ENCODE measurements at places on chromosomes 7 and 10.

DNA sequence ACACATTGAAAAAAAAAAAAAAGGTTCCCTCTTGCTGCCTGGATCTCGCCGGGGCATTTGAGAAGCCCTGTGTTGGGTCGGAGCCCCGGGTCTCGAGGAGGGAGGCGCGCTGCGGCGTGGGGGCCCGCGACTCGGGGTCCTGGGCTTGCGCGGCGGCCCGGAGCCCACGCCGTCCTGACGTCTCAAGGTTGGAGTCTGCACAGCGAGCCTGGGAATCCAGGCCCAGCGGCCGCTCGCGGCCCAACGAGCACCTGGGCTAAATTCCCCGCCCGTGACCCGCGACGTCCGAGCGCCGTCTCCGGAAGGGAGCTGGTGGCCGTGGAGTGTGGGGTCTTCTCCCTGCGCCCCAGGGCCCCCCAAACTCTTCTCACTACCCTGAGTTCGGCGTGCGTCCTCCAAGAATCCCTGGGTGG, 1.4 kb upstream of the CTBP2 start:
- DNase-seq: no peak

- DNase-seq: no peak
Measured at GRCh38 chr10:30472414-30473155, 38.6 kb downstream of the MAP3K8 start.

GRCh38 chr7:137003086-137003485, 134.6 kb downstream of the CHRM2 start:
- no peak for DNase-seq

GRCh38 chr7:151085691-151086620, at the start of gene AGAP3:
Gene AGAP3 (plus strand): TSS chr7:151086475. CDS start chr7:151086742, 267 bp downstream.
- peak; percentile 46 for DNase-seq

GRCh38 chr7:22842383-22842941, 19.8 kb upstream of the TOMM7 start:
- no peak for DNase-seq

DNA sequence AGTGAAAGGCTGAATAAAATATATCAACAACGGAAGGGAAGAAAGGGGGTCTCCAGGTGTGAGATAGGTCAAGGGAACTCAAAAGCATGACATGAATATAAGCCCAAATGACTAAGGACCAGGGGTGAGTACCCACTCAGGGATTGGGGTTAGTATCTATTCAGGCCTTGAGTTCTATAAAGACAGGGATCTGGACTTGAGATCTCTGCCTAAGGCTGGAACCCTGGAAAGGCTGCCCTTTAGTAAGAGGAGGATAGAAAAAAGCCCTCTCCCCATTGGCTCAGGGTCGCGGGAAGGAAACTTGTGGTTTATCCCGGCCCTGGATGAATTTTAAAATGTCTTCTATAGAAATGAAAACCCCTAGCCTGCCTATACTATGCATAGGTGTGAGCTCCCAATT, 2.4 kb upstream of the ITPRIP start:
- no peak for DNase-seq

GRCh38 chr7:106326594-106327537, 42.1 kb upstream of the NAMPT start:
- no peak for DNase-seq
